ENCODE measurements at places on chromosomes 3 and 15.
A peak's percentile ranks its signal among the peaks of the same experiment; 100 is the strongest.

- no peak for DNase-seq
Measured at GRCh38 chr3:161890147-161890625, 393.6 kb downstream of the OTOL1 start.

- DNase-seq, result no peak
Measured at GRCh38 chr3:60154011-60154410, 1097.2 kb downstream of the FHIT start.

DNA sequence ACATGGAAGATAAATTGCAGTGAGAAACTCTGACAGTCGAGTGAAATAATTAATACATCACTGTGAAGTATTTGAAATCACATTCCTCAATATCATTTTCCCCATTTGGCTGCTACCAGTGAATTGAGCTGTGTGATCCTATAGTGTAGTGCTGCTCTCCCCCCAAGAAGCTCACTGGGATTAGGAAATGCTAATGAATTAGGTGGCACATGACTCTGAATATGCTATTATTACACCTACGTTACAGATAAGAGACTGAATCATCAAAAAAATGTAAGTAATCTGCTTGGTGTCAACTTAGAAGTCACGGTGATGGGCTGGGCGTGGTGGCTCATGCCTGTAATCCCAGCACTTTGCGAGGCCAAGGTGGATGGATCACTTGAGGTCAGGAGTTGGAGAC is 34.7 kb upstream of the SYNM start:
- no peak for DNase-seq

DNA sequence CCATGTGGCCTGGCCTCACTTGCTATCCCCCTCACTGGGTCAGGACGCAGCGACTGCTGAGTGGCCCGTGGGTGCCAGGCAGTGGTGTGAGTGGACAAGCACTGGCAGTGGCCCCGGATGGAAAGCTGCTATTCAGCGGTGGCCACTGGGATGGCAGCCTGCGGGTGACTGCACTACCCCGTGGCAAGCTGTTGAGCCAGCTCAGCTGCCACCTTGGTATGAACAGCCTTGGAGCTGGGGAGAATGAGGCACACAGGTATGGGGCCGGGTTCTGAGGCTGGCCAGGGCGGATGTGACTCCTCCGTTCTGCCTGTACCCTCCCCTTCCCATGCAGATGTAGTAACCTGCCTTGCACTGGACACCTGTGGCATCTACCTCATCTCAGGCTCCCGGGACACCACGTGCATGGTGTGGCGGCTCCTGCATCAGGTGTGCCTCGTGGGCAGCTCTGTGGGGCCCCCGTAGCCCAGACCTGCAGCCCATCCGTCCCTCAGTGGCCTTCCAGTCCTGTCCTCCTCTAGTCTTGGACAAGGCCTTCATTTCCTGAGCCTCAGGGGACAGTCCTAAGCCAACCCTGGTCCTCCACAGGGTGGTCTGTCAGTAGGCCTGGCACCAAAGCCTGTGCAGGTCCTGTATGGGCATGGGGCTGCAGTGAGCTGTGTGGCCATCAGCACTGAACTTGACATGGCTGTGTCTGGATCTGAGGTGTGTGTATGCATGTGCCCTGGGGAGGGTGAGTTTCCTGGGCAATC is 28.2 kb downstream of the NBEAL2 start:
- DNase-seq, result no peak

GRCh38 chr15:85354461-85354860 is 25.9 kb upstream of the AKAP13 start:
- no peak for DNase-seq

DNA sequence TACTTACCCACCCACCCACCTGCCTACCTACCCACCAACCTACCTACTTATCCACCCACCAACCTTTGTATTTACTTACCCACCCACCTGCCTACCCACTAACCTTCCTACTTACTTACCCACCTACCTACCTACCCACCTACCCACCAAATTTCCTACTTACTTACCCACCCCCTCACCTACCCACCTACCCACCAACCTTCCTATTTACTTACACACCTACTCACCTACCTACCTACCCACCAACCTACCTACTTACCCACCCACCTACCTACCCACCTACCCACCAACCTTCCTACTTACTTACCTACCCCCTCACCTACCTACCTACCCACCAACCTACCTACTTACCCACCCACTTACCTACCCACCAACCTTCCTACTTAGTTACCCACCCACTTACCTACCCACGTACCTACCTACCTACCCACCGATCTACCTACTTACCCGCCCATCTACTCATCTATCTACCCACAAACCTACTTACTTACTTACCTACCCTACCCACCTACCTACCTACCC is 179.6 kb downstream of the USP13 start:
- no peak for DNase-seq

- no peak for DNase-seq
Measured at GRCh38 chr3:181369637-181370036, 342.1 kb upstream of the SOX2 start.

DNA sequence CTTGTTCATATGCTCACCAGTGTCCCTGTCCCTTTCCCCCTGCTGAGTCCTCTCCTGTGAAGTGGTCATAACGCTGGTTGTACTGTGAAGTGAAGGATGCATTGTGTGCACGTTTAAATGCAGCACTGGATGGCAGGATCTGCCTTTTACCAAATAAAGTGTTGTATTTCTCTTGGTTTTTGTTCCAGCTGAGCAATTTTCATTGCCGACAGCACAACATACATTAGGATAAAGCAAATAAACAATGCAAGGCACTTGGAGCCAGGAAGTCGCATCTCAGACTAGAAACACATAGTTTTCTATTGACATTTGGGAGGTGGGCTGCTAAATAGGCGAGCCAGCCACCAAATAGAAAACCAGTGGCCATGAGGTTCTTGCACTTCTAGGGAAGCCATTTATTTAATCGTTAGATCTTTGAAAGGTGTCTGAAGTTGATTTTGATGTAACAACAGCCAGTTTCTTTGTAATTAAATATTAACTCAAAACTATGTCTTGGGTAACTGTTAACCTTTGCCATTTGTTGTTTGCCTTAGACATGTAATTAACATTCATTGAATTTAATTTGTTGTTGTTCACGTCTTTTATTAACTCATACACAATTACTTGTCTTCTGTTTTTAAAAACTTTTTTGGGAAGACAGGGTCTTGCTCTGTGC is 185.3 kb downstream of the FNDC3B start:
- peak; percentile 90 for DNase-seq

DNA sequence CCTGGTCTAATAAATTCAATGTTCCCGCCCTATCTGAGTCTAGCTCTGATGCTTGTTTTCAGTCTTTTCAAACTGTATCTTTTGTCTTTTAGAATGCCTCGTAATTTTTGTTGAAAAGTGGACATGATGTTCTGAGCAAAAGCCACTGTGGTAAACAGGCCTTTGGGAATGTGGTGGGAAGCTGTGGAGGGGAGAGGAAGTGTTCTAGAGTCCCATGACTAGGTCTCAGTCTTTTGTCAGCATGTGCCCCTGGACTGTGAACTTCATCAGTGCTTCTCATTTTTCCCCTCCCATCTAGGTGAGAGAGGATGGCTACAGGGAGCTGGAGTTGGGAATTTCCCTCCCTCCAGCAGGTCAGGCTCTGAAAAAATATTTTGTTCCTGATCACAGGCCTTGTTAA is 33.7 kb downstream of the SUSD5 start:
- DNase-seq, result no peak

DNA sequence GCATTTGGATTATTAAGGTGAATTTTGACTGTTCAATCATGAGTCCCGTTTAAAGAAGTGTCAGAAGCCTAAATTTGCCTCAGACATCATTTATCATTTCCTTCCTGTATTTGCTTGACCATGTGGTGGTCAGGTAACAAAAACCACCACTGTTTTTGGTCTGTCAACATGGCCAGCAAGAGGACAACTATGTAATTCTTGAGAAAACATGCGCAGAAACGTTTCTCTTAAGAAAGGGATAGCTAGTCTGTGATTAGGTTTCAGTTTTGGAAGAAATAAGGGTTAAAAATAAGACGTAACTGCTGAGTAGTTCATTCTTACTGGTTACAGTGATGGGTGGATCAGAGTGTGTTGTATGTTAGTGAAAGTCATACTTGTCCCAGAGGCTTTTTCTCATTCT is 204.5 kb downstream of the AKAP13 start:
- no peak for DNase-seq

DNA sequence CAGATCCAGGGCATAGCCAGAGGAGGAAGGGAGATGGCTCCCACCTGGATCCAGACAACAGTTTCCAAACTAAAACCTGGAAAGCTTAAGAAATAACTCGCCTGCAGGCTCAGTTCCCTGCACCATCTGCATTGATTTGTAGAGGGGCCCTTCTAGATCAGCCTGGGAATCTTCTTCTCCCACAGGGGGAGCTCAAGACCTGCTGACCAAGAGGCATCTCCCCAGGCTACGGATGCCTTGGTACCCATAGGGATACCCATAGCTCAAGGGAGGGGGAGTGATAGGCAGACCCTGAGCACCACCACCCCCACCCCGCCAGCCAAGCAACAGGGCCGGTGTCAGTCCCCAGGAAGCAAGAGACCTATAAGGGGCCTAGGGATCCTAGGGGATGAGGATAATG is 28.0 kb upstream of the DCLK3 start:
- DNase-seq, result no peak

Data from NCI-H1092 (cell line).